ENCODE measurements at places on chromosomes 16 and 17. TPM values are rescaled to one million over a fixed set of nuclear protein-coding genes. Genes with fewer than 3 reads are reported as not detected.

The HOXB13 gene
- not detected for total RNA-seq

The OTOP2 gene
- not detected for total RNA-seq

The STXBP4 gene
- total RNA-seq = 12.3 TPM

The NOMO2 gene
- total RNA-seq = 41.2 TPM

The DNAI2 gene
- total RNA-seq = not detected

The SCGB1C2 gene
- total RNA-seq = not detected

GRCh38 chr16:89567656-89568594 lies 7.4 kb downstream of the RPL13 start:
- H3K4me3 ChIP-seq = no peak overlapping the region
- peaks cover 38% of the 10 kb centered on the region for H3K4me1 ChIP-seq
- peaks cover 2% of the 10 kb centered on the region for H3K36me3 ChIP-seq

- no peak for DNase-seq
- no peak overlapping the region for H3K27ac ChIP-seq
- peaks cover 2% of the 10 kb centered on the region for H3K36me3 ChIP-seq
These were observed 47.2 kb downstream of the ABCC1 start for GRCh38 chr16:15996432-15997109.

GRCh38 chr16:83686726-83687125 lies 121.1 kb upstream of the HSBP1 start:
- no peak overlapping the region for H3K4me3 ChIP-seq
- H3K4me1 ChIP-seq = no peaks in the 10 kb centered on the region
- DNase-seq = no peak
- H3K27ac ChIP-seq = no peak overlapping the region
- no peaks in the 10 kb centered on the region for H3K36me3 ChIP-seq

- H3K36me3 ChIP-seq = no peaks in the 10 kb centered on the region
- H3K4me1 ChIP-seq = no peaks in the 10 kb centered on the region
- no peak for DNase-seq
- H3K27ac ChIP-seq = no peak overlapping the region
- H3K27me3 ChIP-seq = no peaks in the 10 kb centered on the region
These were observed 53.6 kb upstream of the ADORA2B start for GRCh38 chr17:15891318-15891717.

GRCh38 chr16:84532855-84533486 lies 28.5 kb upstream of the MEAK7 start:
- no peak overlapping the region for H3K27ac ChIP-seq
- no peaks in the 10 kb centered on the region for H3K27me3 ChIP-seq
- DNase-seq = no peak
- H3K4me3 ChIP-seq = no peak overlapping the region
- H3K36me3 ChIP-seq = no peaks in the 10 kb centered on the region

- H3K27me3 ChIP-seq = no peaks in the 10 kb centered on the region
- peak; percentile 84 for DNase-seq
- peak overlapping the region; percentile 99 for H3K4me3 ChIP-seq
- H3K27ac ChIP-seq = peak overlapping the region; percentile 99
These were observed 1.0 kb downstream of the EIF1 start for GRCh38 chr17:41689497-41690299.

DNA sequence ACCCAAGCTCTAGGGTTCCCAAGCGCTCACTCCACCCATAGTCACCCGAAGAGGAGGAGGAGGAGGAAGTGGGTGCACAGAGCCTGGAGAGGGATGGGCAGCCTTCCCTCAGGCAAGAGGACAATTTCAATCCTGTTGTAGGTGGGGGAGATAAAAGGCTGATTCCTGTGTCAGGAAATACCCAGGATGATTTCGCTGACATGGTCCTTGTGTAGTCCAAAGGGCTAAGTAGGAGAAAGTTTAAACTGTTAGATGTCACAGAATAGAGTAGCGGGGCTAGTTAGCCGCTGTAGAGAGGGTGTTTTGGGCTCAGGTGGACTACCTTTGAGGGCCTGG lies 1.3 kb upstream of the EXOC7 start:
- DNase-seq = peak; percentile 20
- H3K27me3 ChIP-seq = no peaks in the 10 kb centered on the region
- no peak overlapping the region for H3K27ac ChIP-seq
- no peak overlapping the region for H3K4me3 ChIP-seq

DNA sequence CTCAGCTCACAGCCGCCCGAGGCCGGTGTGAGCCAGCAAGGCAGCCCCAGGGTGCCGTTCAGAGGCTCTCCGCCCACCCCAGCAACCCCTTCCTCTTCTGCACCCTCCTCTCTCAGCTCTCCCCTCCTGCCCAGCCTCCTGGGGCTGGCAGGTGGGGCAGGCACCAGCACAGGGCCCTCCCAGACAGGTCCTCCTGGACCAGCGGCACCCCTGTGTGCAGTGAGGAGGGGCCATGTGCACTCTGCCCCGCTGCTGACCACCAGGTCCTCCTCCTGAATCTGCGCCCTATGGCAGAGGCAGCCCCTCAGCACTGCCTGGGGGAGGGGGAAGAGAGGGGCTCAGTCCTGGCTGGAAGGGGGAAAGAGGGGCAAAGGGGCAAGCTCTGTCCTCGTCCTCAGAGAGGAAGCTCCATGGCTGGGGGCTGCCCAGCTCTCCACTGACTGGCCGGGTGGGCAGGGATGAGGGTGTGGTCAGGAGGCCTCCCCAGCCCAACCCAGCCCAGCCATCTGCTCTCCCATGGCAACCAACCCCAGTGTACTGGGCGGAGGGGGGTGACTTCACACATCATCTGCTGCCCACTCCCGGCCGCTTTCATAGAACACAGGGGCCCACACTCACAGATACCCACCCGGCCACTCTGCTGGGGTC lies 5.4 kb upstream of the BCAR1 start:
- no peak overlapping the region for H3K27ac ChIP-seq
- no peaks in the 10 kb centered on the region for H3K27me3 ChIP-seq
- no peak overlapping the region for H3K4me3 ChIP-seq
- DNase-seq = no peak
- H3K36me3 ChIP-seq = no peaks in the 10 kb centered on the region

DNA sequence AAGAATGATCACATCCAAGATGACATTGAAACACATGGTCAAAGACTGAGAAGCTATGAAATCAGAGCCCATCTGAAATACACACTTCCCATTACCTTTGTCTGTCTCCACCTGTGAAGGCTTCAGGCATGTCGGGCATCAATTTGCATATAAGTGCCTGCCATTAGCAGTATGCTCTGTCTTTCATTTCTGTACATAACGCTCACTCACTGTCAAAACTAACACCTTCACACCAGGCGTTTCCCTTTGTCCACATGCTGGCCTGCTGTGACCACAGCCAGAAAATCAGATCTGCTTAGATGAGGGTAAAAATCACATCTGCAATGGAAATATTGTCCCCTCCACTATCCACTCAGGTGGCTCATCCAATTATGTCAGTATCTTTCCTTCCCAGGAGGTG lies 524.8 kb downstream of the TOX3 start:
- no peak overlapping the region for H3K4me3 ChIP-seq
- H3K27ac ChIP-seq = no peak overlapping the region
- no peak for DNase-seq
- H3K27me3 ChIP-seq = no peaks in the 10 kb centered on the region

- no peak for DNase-seq
- no peaks in the 10 kb centered on the region for H3K27me3 ChIP-seq
- no peak overlapping the region for H3K4me3 ChIP-seq
- H3K4me1 ChIP-seq = peaks cover 34% of the 10 kb centered on the region
- H3K36me3 ChIP-seq = no peaks in the 10 kb centered on the region
These were observed 12.6 kb downstream of the GALK1 start for GRCh38 chr17:75752405-75752709.

DNA sequence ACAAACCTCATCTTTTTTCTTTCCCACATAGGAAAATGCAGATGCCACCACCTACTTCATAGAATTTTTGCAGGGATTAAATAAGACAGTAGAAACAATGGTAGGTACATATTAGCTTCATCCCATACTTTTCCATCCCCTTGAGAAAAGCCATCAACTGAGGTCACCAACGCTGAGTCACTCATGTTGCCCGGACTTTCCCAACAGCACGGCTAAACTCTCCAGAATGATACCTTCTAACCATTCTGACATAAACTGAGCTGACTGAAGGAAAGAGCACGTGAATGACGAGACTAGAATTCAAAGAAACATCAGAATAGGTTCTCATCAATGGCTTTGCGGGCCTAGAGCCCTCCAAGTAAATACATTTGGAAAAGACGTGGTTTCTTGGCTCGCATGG lies 146.0 kb upstream of the RCVRN start:
- H3K4me1 ChIP-seq = peaks cover 45% of the 10 kb centered on the region
- peak overlapping the region; percentile 15 for H3K27ac ChIP-seq
- H3K4me3 ChIP-seq = no peak overlapping the region

DNA sequence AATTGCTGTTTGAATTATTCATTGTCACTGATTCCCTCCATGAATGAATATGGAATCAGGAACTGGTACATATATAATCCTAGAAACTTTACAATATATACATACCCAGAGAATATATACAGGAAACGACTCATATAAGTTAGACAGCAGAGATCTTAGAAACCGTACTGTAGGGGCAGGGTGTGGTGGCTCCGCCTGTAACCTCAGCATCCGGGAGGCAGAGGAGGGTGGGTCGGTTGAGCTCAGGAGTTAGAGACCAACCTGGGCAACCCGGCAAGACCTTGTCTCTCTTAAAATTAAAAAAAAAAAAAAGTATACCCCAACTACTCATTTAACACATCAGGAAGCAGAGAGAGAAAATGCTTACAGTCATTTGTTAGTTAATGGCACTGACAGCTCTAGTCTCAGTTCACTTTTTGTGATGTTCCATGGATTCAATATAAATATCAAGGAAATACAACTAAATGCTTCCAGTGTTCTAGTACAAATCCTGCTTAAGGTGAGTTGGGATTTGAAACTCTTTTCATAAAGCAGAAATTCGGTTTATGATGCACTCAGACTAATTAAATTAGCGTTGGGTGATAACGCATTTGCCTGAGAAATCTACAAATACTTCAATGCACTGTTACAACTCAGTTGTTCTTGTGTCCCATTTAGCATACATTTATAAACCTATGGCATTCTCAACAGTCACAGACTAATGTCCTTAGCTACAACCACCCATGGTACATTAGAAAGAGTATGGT lies 5.6 kb downstream of the GLG1 start:
- peak overlapping the region; percentile 70 for H3K27ac ChIP-seq
- H3K27me3 ChIP-seq = no peaks in the 10 kb centered on the region
- no peak overlapping the region for H3K4me3 ChIP-seq
- peaks cover 38% of the 10 kb centered on the region for H3K4me1 ChIP-seq

- H3K36me3 ChIP-seq = no peaks in the 10 kb centered on the region
- H3K27me3 ChIP-seq = no peaks in the 10 kb centered on the region
- H3K4me1 ChIP-seq = no peaks in the 10 kb centered on the region
- H3K4me3 ChIP-seq = no peak overlapping the region
- H3K27ac ChIP-seq = no peak overlapping the region
These were observed 132.2 kb upstream of the NACA2 start for GRCh38 chr17:61723183-61723582.

DNA sequence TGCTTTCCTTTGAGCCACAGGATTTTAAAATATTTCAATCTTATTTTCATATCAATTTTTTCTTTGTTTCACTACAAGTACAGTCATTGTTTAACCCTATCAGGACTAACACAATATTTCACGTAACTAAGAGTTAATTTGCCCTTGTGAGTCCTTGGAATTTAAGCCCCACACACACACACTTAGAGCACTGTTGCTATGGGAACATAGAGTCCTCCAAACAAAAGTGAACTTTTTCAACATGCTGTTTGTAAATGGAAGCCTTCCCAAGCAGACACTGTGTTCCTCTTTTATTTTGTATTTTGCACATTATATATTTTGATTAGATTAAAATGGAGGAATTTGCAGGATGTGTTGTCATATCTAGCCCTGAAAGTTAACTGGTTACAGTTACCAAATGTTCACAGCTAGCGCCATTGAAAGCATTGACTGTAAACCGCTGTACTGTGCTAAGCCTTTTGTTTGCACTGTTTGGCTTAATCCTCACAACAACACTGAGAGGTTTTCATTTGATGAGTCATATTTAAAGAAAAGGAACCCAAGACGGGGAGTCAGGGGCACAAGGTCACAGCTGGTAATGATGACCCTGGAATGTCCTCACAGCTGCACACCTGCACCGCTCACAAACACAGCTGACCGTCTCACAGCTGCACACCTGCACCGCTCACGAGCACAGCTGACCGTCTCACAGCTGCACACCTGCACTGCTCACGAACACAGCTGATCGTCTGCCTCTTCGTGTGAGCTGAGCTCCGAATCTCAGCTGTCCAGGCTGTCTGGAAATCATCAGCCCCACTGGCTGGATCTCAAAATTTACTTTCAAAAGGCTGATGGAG lies 6.3 kb downstream of the HSBP1 start:
- peak; percentile 18 for DNase-seq
- H3K27ac ChIP-seq = no peak overlapping the region
- peaks cover 26% of the 10 kb centered on the region for H3K36me3 ChIP-seq
- no peak overlapping the region for H3K4me3 ChIP-seq

DNA sequence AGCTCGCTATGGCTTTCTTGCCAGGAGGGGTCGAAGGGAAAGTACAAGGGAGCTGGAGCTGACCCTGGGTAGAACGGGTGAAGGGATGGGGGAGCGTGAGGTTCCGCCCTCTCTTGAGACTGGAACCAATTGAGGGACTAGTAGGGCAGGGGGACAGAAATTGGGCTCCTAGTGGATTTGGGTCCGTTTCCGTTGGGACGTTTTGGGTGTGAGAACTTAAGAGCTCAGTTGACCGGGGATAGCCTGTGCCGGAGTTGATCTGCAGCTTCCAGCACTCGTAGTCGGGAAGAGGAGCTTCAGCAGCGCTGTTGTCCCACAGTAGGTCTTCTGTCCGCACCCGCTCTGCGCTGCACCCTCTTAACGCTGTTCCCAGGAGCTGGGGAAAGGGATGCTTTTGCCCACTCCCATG lies 481 bp downstream of the CNTROB start:
- DNase-seq = no peak
- H3K36me3 ChIP-seq = peaks cover 23% of the 10 kb centered on the region
- H3K4me3 ChIP-seq = peak overlapping the region; percentile 86
- peaks cover 18% of the 10 kb centered on the region for H3K4me1 ChIP-seq
- H3K27me3 ChIP-seq = no peaks in the 10 kb centered on the region

- no peaks in the 10 kb centered on the region for H3K4me1 ChIP-seq
- no peaks in the 10 kb centered on the region for H3K27me3 ChIP-seq
- DNase-seq = no peak
- H3K4me3 ChIP-seq = no peak overlapping the region
- no peak overlapping the region for H3K27ac ChIP-seq
These were observed 161.4 kb upstream of the CDH11 start for GRCh38 chr16:65283181-65283651.

GRCh38 chr17:30920683-30921543 lies 832 bp upstream of the ADAP2 start:
- H3K27ac ChIP-seq = no peak overlapping the region

DNA sequence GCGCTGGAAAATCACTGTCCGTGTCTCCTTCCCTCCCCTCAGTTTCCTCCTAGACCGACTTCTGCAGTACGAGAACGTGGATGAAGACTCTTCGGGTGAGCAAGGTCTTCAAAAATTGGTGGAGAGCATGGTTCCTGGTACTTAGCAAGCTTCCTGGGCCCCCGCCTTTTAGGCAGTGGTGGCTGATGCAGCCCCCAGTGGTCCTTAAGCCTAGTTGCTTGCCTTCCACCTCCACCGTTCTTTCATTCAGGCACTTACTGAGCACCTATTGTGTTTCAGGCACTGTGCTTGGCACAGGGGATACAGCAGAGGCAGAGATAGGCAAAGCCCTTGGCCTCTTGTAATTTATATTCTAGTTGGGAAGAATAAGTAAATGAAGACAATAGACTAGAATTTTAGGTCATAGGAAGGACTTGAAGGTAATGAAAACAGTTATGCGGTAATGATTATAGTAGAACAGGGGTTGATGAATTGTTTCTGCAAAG lies 767 bp downstream of the INO80E start:
- H3K4me3 ChIP-seq = peak overlapping the region; percentile 45
- H3K36me3 ChIP-seq = peaks cover 50% of the 10 kb centered on the region
- peaks cover 15% of the 10 kb centered on the region for H3K4me1 ChIP-seq
- H3K27me3 ChIP-seq = no peaks in the 10 kb centered on the region
- no peak for DNase-seq
- peak overlapping the region; percentile 97 for H3K27ac ChIP-seq
